NCI-H524 (cell line): ENCODE measurements at places on chromosomes 11 and 22.

- DNase-seq = no peak
These were observed 18.5 kb downstream of the FIBIN start for GRCh38 chr11:27012234-27012921.

DNA sequence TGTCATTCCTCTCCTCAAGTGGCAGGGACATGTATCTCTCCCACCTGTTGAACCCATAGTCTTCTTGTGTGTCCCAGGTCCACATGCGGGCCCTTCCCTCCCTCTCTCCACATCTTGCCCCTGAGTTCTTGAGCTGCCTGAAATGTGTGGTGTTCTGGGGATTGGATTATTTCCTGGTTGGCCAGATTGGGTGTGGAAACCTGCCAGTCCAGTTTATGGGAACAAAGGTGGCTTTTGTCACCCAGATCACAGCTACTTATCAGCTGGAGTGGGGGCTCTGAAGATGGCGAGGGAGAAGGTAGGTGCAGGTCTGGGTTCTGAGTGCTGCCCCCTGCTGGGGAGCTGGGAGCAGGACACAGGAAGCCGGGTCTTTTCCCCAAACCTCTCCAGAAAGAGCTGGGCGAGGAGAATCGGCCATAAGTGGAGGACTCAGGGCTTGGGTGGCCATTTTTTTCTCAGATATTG lies 14.2 kb downstream of the DTX4 start:
- no peak for DNase-seq

DNA sequence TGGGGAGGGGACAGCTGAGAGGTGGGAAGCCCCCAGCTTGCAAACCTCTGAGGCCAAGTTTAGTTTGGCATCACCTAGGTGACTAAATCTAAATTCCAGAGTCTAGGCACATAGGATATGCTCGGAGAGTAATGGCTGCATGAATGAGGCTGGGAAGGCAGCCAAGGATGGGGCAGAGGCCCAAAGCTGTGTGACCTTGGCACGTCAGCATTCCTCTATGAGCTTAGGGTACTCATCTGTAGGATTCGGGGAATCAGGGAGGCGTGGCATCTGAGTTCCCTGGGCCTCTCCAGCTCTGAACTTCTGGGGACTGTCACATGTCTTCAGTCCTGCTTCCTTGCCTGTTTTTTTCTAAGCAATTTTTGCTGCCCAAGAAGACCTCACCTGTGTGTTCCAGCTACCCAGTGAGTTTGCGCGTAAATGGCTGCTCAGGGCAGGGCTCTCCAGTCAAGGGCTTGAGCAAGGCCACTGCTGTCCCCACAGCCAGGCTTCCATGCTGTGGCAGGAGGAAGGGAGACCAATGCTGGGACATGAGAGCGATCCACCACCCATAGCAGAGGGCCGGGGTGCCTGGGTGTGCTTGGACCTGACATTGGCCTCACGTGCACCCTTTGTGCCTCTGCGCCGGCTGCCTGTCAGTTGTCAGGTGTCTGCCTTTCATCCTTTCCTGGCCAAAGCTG lies 13.9 kb downstream of the DAGLA start:
- no peak for DNase-seq

DNA sequence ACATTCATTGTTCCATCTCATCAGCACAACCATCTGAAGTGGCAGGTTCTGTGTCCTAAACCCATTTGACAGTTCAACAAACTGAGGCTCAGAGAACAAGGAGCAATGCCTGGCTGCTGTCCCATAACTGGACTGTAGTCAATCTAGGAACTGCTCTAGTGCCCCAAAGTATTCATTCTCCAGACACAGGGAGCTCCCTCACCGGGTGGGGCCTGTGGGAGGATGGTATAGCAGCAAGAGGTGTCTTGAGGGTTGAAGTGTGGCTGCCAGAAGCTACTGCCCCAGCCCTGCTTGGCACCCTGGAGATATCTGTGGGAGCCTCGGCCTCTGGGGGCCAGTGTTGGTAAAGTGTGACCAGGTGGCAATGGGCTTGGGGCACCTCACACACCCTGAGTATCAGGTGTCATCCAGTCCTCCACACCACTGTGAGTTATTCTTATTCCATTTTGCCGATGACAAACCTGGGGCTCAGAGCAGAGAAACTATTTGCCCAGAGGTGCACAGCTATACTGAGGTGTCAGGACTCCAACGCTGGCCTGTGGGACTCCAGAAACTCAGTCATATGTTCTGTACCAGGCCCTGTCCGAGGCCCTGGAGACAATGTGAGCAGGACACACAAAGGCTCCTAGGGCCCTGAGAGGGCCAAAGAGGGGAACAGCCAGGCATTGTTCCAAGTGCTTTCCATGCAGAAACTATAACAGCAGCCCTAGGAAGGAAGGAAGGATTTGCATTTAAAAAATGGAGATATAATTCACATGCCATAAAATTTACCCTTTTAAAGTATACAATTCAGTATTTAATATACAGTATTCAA lies 46.0 kb upstream of the KLHL35 start:
- DNase-seq = no peak

GRCh38 chr11:122816761-122817520 lies 21.4 kb upstream of the CRTAM start:
- no peak for DNase-seq

DNA sequence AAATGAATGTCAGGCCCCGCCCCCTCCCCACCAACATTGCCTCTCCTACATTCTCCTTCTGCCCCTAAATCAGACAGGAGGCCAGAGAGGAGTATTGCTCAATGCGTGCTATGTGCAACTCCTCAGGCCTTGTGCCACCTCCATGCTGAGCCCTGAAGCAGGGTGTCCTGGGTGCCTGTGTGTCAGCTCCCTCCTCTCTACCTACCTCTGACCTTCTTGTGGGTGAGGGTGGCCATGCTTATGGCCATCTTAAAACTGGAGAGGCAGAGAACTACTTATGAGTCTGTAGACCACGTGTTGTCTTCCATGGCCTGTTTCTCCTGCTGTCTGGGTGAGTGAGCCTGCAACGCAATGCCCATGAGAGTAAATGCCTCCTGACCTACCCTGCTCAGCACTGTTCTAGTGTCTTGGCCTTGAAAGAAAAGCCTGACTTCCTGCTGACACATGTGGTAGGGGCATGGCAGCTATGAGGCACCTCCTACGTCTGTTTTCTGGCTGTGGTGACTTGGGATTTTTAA lies 10.5 kb downstream of the MCAM start:
- no peak for DNase-seq

- DNase-seq = no peak
These were observed 1136.9 kb downstream of the BRD1 start for GRCh38 chr22:48690583-48691317.

- no peak for DNase-seq
These were observed 24.1 kb downstream of the CUL5 start for GRCh38 chr11:108032800-108033199.

DNA sequence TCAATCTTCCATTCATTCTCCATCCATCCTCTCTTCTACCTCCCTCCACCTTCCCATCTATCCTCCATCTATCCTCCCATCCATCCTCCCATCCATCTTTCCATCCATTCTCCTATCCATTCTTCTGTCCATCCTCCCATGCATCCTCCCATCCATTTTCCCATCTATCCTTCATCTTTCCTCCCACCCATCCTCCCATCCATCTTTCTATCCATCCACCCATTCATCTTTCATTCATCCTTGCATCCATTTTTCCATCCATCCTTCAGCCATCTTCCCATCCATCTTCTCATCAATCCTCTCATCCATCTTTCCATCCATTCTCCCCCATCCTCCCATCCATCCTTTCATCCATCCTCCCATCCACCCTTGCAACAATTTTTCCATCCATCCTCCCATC lies 27.5 kb downstream of the IGLL1 start:
- no peak for DNase-seq

GRCh38 chr11:12581923-12582322 lies 92.3 kb upstream of the TEAD1 start:
- DNase-seq = peak; percentile 53

- no peak for DNase-seq
These were observed 3.2 kb downstream of the NCF4 start for GRCh38 chr22:36863979-36864378.

GRCh38 chr11:78821371-78822306 lies 247.0 kb upstream of the NARS2 start:
- DNase-seq = no peak

DNA sequence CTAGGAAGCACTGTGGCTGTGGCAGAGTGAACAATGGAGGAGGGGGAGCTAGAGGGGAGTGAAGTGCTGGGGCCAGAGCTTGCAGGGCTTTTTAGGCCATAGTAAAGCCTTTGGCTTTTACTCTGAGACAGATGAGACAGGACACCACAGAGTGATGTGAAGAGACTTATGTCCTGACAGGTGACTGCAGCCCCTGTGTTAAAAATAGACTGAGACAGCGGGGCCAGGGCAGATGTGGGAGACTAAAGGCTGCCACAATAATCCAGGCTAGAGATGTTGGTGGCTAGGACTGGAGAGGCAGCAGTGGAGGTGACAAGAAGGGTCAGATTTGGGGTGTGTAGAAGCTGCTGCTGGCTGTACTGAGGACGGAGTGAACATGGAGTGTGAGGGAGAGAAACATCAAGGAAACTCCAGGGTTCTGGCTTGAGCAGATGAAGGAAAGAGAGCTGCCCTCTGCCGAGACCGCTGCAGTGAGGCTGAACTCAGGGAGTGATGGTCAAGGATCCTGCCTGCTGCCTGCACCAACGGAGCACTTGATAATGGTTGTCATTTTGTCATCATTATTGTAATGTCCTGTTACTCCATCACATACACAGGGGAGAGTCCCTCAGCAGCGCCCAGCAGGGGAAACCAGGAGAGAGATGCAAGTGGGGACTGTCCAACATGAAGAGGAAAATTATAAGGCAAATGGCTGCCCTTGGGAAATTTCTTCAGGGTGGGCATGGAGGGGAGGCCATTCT lies 27.4 kb downstream of the SLC43A1 start:
- DNase-seq = no peak

- DNase-seq = no peak
These were observed 5.4 kb downstream of the LRRC32 start for GRCh38 chr11:76665172-76665571.

GRCh38 chr11:66363805-66364535 lies 7.6 kb downstream of the SLC29A2 start:
- DNase-seq = peak; percentile 31

DNA sequence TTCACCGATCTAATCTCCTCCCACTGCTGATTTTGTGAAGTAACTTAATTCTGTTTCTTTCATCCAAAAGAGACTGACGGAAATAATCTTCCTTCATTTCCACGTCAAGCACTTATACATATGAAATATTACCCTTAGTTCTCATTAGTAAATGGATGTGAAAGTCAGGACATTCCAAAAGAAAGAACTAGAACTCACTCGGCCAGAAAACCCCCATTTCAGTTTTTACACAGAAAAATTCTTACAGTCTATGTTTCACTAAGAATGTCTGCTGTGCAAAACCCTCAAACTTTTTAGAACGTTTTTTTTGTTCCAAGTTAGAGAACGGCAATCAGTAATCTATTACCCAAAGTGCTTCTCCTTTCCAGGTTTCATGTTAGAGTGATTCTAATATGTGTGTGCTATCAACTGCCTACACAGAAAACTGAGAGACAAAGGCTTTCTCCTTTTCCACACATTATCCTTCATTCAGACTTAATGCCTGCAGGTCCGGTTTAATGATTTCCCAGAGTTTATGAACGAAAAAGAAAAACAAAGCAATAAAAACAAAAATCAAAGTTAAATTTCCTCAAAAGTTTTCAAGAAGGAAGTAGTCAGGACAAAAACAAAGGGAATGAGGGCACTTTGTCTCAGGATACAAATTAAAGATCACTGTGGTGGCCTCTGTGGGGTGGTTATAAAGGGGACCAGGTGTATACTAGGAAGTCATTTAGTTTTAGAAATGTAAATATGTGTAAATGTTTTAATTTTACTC lies 11.3 kb upstream of the SESN3 start:
- DNase-seq = no peak

GRCh38 chr11:61482513-61482912 lies 26.0 kb upstream of the LRRC10B start:
- no peak for DNase-seq

- DNase-seq = peak; percentile 3
These were observed 303.6 kb downstream of the SBF2 start for GRCh38 chr11:9990221-9990973.

DNA sequence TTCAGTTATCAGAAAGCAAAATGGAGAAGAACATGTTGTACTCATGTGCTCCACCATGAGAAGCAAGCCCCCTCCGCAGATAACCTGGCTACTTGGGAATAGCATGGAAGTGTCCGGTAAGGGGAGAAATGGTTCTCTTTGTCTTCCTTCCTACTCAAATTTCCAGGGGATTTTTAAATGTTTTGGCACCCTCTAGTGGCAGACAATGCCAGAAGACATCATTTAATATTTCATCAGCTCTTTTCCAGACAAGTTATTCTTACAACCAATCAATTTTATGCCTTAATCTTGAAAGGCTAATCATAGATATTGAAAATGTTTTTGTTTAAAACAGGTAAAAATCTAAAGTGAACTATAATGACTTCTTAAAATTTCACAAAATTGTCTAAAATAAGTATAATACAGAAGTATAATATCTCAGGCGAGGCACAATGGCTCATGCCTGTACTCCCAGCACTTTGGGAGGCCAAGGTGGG lies 15.7 kb downstream of the CRTAM start:
- DNase-seq = peak; percentile 53

DNA sequence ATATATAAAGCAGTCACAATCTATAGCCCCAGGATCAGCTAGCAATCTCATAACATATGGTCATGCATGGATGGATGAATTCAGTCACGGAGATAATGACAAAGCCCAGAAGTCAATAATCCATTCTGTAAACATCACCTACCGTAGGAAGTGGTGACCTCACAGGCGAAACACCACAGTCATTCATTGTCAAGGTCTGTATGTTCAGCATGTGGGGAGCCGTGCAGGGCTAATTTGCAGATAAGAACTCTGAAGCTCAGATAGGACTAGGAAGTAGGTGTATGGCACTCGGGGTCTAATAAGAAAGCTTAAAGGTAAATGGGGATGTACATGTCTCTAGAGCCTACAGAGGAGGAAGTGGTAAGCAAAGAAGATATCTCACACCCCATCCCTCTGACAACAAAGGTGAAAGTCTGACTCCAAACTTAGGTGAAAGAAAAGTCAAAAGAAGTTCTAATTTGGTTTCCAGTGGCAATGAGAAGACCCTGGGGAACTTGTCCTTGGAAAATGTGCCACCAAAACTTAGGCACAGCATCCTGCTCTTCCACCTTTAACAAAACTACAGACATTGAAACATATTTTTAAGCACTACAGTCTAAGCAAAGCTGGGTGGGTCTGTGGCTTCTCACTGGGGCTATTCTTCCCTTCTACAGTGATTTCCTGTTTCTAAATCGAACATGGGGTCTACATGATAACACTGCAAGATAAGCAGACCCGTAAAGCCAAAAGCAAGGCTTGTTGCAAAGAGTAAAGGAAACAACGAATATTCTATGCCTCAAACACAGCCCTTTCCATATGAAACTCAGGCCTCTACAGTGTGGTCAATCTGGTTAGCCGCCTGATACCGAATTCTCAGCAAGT lies 5.2 kb downstream of the CRTAM start:
- DNase-seq = no peak
